ENCODE measurements at places on chromosomes 2 and 18.

DNA sequence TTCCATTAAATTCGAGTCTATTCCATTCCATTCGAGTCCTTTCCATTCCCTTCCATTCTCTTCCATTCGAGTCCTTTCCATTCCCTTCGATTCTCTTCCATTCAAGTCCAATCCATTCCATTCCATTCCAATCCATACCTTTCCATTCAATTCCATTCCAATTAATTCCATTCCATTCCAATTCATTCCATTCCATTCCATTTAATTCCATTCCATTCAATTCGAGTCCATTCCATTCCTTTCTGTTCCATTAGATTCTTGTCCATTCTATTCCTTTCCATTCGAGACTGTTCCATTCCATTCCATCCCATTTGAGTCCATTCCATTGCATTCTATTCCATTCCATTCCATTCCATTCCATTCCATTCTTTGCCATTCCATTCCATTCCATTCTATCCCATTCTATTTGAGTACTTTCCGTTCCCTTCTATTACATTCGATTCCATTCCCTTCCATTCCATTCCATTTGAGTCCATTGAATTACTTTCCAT is 1130.0 kb downstream of the RPIA start:
- DNase-seq: no peak

- DNase-seq: no peak
Observed at GRCh38 chr18:55317324-55317723, 270.7 kb downstream of the TCF4 start.

- no peak for DNase-seq
Observed at GRCh38 chr2:99425022-99425421, 64.8 kb downstream of the REV1 start.

DNA sequence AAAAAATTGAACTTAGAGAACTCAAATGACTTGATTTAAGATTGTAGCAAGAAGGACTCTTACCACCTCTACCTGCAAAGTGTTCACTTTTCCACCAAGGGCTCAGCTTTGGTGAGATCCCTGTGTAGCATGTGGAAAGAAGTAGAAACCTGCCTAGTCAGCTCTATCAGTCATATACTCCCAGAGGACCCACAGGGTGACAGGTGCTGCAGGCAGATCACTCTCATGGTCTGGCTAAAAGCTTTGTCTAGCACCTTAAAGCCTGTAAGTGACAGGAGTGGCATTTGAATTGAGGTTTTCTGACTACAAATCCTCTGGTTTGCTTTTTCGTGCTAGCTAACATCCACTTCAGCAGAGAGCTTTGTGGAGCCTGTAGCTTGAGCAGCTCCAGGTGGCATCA is 18.7 kb upstream of the NEMP2 start:
- DNase-seq: no peak

- DNase-seq: no peak
Observed at GRCh38 chr2:120887320-120887697, 151.6 kb downstream of the GLI2 start.

GRCh38 chr2:124708661-124709060 is 683.6 kb downstream of the CNTNAP5 start:
- DNase-seq: no peak

- DNase-seq: no peak
Observed at GRCh38 chr18:34947711-34948125, 93.5 kb upstream of the MAPRE2 start.

DNA sequence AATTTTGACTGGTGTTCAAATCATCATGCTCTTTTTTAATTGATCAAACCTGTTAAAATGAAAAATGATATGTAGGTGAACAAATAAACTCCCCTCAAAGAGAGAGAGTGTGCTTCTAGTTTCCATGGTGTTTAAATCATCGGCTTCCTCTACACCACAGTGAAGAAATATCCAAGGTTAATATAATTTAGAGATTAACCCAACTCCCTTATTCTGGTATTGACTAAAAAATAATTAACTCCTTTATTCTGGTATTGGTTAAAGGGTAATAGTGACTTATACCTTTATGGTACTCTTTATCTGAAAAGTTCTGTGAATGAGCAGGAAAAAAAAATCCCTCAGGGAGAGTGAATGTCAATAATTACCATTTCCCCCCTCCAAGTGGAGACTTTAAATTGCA is 93.1 kb downstream of the SPATS2L start:
- DNase-seq: no peak

GRCh38 chr2:210477496-210477895 is 937 bp upstream of the LANCL1 start:
- DNase-seq: no peak

GRCh38 chr2:147222506-147222905 is 622.3 kb upstream of the ACVR2A start:
- no peak for DNase-seq

DNA sequence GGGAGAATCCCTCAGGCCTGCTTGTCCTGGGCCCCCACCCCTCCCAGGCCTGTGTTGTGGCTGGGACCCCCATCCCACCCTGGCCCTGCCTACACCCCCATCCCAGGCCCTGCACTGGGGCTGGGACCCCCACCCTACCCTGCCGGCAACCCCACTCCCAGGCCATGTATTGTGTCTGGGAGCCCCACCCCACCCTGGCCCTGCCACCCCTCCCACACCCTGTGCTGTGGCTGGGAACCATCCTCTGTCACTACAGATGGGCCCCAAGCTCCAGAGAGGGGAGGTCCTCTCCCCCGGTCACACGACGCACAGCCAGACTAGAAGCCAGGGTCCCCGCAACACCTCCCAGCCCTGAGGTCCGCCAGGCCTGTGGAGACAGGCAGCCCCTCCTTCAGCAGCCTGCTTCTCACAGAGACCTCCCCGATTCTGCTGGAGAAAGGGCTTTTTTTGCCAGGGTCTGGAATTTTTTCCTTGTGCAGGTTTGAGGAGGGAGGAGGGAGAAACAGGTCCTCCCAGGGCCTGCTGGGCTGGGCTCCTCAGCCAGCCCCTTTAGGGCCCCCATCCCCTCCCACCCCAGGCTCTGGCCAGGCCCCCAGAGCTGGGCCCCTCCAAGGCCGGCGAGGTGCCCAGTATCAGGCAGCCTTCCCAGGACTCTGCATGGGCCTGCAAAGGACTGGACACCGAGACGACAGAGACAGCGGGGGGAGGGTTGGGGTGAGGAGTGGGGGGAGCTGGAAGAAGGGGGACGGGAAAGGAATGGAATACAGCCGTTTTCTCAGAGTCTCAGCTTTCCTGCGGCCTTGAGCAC is 28.0 kb downstream of the KIF1A start:
- no peak for DNase-seq

- no peak for DNase-seq
Observed at GRCh38 chr2:23200068-23200786, 184.8 kb upstream of the KLHL29 start.

DNA sequence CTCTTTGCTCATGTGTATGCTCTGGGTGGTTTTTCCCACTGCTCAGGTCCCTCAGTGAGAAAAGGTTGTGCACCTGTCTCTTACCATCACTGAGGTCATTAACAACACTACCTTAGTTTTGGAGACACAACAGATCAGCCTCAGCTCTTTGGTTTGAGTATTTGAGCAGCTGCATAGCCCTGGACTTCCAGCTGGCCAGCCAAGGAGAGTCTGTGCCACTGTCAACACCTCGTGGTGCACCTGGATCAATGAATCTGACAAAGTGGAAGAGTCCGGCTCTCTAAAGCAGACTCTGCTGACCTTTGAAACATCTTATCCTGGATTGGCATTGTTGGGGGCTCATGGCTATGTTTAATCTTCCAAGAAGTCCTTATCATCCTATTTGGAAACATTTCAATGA is 30.0 kb downstream of the SERPINB8 start:
- no peak for DNase-seq

- no peak for DNase-seq
Observed at GRCh38 chr2:44155666-44156446, 12.8 kb upstream of the PPM1B start.

DNA sequence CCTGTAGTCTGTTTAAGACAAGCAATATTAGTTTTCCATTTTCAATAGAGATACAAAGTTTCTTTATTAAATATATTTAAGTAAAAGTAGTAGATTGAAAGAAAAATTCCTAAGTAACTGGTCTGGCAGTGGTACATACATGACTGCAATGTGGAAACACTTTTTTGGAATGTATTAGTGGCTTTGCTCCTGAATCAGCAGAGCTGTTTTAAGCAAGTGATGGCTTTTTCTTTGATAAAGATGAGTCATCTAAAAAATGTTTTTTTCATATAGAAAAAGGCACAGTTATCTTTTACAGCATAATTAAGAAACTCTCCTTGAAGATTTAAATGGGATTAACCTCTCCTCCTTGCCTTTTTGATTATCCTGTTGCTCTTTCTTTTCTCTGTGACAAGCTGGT is 34.9 kb downstream of the KDM3A start:
- no peak for DNase-seq

DNA sequence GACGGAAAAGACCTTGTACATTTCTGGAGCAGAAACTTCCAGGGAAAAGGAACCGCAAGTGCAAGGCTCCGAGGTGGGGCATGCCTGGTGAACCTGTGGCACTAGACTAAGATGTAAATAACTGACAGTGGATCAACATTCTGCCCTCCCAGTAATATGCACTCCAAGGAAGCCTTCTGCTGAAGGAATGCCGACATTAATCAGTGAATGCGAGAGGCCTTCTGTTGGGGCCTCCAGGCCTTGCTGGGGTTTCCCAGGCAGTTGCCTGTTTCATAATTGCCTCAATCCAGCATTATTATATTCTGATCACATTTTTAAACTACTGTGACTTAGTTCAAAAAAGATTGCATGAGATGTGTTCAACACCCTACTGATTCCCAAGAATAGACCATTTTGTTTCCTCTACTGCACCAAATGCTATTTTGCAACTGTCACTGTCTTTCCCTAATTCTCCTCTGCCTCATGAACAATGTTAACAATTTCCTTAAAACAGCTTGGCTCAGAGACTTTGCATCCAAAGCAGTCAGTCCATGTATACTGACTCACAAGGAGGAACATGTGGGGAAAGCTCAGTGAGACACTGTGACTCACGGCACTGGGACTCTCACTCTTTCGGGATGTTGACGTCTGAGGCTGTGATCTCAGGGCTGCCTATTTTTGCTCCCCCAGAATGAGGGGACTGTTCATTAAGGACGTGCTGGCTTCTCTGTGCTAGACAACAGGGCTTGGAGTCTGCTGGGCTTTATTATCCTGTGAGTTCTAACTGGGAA is 10.5 kb upstream of the DSG2 start:
- DNase-seq: no peak

GRCh38 chr2:215238485-215239098 is 73.3 kb upstream of the ATIC start:
- DNase-seq: no peak

DNA sequence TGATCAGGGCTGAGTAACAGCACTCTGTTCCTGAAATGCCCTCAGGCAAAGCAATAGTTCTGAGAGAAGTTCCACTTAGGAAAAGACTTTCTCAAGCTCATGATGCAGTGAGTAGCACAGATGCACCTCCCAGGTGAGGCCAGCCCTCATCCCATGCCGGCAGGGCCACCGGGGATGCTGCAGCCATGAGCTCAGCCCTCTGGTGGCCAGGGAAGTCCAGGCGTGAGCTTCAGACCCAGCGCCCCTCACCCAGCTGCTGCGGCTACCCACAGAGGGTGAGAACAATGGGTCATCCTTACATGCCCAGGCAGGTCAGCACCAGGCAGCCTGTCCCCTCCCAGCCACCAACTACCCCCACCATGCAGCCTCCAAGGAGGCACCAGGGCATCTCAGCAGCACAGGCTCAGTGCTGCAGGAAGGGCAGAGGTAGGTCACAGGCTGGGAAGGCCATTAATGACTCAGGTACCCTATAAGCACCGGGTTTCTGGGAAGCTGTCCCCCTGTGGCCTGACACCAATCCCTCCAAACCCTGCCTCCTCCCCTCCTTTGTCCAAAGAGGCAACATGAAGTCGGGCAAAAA is 50.6 kb downstream of the TTC32 start:
- DNase-seq: no peak

GRCh38 chr18:69208545-69208944 is 192.1 kb upstream of the DOK6 start:
- DNase-seq: no peak

GRCh38 chr2:239264838-239265651 is 135.8 kb downstream of the HDAC4 start:
- peak; percentile 42 for DNase-seq

GRCh38 chr2:567865-568638 is 109.2 kb downstream of the TMEM18 start:
- no peak for DNase-seq

DNA sequence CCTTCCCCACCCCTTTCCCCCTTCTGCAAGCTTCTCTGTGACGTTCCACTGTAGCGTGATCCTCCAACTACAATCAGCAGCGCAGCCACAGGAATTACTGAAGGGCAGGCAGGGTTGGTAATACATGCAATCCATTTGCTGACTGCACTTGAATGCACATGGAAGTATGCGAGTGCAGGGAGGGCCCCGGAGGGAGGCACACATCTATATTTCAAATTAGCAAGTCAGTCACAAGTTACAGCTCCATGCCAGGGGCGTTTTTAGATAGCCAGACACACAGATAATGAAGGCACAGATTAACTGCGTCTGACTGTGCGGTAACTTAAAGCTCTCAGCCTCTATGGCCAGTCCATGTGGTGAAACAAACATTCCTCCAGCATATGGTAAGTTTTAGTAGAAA is 209.2 kb upstream of the GATA6 start:
- DNase-seq: no peak

GRCh38 chr2:10385933-10386773 is 62.0 kb downstream of the ODC1 start:
- no peak for DNase-seq

DNA sequence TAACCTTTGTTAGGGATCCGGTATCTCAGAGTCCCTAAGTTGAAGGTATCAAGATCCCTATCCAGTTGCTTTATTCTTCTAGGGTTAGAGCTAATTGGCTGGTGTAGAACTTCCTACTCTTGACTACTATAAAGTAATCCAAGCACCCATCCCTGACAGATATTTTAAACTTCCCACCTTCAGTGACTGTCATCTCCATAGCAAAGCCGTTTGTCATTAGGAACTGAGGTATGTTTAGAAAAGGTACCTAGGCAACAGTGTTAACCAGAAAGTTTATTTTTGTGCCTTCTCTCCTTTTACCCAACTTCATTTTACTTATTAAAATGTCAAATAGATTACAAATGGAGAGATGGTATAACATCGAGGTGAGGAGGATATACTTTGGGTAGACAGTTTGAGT is 4.5 kb downstream of the FAM117B start:
- no peak for DNase-seq

DNA sequence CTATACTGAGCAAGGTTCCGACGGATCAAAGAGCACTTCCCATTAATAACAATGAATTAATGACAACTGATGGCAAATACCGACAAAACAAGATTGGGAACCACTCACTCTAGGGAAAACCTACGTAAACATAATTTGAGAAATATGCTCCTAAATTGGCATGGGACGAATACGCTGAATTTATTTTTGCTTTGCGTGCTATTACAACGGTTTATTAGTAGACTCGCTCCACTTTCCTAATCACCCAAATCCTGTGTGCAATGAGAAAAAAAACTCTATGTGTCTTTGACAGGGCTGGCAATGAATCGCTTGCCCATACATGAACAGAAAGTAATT is 536 bp upstream of the SLC25A12 start:
- DNase-seq: no peak

- no peak for DNase-seq
Observed at GRCh38 chr18:59514203-59514602, 155.1 kb upstream of the LMAN1 start.
